ENCODE measurements at places on chromosomes 6 and 20. TPM values are rescaled to one million over a fixed set of nuclear protein-coding genes. Genes with fewer than 3 reads are reported as not detected.
A peak's percentile ranks its signal among the peaks of the same experiment; 100 is the strongest.

- H3K36me3 ChIP-seq: no peaks in the 10 kb centered on the region
- peaks cover 17% of the 10 kb centered on the region for H3K4me1 ChIP-seq
- peak; percentile 54 for DNase-seq
- peak overlapping the region; percentile 85 for H3K27ac ChIP-seq
Observed at GRCh38 chr6:160254467-160255312, 3.9 kb downstream of the SLC22A2 start.

DNA sequence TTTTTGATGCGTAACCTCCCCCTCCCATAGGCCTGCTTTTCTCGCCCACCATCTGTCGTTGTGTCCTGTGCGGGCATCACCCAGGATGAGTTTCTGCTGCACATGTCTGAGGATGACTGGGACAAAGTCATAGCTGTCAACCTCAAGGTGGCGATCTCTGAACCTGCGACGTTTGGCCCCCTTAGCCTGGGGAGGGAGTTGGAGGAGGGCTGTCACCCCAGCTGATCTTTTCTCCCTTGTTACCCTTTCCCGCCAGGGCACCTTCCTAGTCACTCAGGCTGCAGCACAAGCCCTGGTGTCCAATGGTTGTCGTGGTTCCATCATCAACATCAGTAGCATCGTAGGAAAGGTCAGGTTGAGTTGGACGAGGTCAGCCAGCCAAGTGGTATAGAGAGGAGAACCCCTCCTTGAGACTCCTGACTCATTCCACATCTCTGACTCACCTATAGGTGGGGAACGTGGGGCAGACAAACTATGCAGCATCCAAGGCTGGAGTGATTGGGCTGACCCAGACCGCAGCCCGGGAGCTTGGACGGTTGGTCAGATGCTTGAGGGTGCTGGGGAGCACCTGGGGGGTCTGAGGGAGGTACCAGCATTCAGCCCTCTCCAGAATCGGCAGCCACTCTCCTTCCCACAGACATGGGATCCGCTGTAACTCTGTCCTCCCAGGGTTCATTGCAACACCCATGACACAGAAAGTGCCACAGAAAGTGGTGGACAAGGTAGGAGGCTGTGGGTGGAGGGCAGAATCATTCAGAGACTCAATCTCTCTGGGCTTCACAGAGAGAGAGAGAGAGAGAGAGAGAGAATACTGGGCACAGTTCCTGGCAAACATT lies 954 bp downstream of the HSD17B8 start:
- peak overlapping the region; percentile 86 for H3K27ac ChIP-seq
- peaks cover 16% of the 10 kb centered on the region for H3K36me3 ChIP-seq
- peaks cover 40% of the 10 kb centered on the region for H3K4me1 ChIP-seq
- H3K4me3 ChIP-seq: peak overlapping the region; percentile 68
- H3K27me3 ChIP-seq: no peaks in the 10 kb centered on the region
- no peak for DNase-seq

- no peak overlapping the region for H3K4me3 ChIP-seq
- H3K4me1 ChIP-seq: no peaks in the 10 kb centered on the region
Observed at GRCh38 chr6:64041373-64041772, 405.8 kb downstream of the PHF3 start.

The CLIC5 gene
- total RNA-seq: 0.05 TPM

DNA sequence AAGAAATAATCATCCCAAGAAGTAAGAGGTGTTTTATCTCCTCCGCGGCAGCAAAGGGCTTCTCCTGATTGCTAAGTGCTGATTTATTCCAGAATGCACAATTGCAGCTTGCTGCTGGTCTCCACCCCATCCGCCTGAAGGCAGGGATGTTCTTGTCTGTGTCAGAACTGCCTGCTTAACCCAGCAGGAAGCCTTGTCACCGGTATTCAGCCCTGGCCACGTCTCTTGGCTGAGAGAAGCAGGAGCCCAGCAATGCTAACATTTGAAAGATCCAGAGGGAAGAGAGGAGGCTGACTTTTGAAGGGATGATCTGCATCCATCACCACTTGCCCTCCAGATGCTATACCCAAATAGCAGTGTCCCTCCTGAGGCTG lies 4.2 kb downstream of the SCML4 start:
- H3K4me3 ChIP-seq: no peak overlapping the region
- DNase-seq: no peak
- H3K36me3 ChIP-seq: no peaks in the 10 kb centered on the region
- H3K27me3 ChIP-seq: no peaks in the 10 kb centered on the region
- H3K27ac ChIP-seq: no peak overlapping the region

DNA sequence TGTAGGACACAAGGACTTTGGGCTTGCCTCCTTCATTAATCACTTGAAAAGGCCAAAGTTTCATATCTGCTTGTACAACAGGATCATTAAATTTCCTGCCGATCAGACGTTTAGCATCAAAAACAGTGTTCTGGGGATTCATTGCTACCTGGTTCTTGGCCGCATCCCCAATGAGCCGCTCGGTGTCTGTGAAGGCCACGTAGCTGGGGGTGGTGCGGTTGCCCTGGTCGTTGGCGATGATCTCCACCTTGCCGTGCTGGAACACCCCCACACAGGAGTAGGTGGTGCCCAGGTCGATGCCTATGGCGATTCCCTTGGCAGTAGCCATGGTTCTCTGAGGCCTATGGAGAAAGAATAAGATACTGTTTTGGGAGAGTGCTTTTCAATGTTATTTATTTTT lies 3.4 kb downstream of the HSPA1L start:
- no peak overlapping the region for H3K27ac ChIP-seq
- DNase-seq: no peak
- H3K27me3 ChIP-seq: no peaks in the 10 kb centered on the region
- H3K36me3 ChIP-seq: no peaks in the 10 kb centered on the region
- H3K4me3 ChIP-seq: no peak overlapping the region

DNA sequence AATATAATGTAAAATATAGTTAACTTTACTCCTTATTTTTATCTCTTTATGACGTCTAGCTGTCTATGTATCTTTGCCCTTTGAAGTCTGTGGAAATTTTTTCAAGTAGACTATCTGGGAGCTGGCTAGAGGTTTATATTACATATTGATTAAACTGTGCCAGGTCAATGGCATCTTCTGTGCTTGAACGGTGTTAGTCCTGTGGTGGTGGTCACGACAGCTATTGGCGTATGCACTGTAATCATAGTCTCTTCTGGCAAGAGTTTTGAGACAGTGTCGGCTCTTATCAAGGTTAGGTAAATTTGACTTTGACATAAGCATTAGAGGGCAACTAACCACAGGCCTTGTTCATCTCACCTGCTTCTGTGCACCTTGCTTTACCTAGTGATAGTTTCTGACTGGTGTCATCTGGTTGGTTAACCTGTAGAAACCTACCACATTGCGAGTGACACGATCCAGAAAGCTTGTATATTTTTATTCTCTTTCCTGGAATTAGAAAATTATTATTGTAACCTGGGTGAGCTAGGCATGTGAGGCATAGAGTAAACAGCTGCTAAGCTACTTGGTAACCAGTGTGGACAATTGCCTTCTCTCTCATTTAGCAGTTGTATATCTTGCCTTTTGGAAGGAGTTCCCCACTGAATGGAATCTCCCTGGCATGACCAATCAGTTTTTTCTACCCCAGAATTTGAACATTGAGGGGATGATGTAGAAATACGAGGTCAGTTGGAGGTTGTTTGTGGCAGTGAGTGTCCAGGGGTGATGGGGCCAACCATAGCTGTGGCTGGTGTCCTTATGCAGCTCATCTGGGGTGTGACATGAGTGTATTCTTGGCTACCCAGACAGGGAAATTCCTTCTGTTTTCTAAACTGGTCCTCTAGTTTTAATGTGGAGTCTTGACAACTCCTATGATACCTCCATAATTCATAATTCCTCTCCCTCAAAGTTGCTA lies 45.9 kb downstream of the SH3BGRL2 start:
- no peaks in the 10 kb centered on the region for H3K27me3 ChIP-seq
- H3K4me3 ChIP-seq: no peak overlapping the region
- peaks cover 6% of the 10 kb centered on the region for H3K36me3 ChIP-seq
- DNase-seq: no peak
- peaks cover 13% of the 10 kb centered on the region for H3K4me1 ChIP-seq

- no peak overlapping the region for H3K4me3 ChIP-seq
- H3K27ac ChIP-seq: no peak overlapping the region
- no peaks in the 10 kb centered on the region for H3K36me3 ChIP-seq
- DNase-seq: no peak
- no peaks in the 10 kb centered on the region for H3K27me3 ChIP-seq
- no peaks in the 10 kb centered on the region for H3K4me1 ChIP-seq
Observed at GRCh38 chr20:51799401-51799860, 2.9 kb downstream of the SALL4 start.

GRCh38 chr20:8423482-8423881 lies 291.4 kb downstream of the PLCB1 start:
- no peak overlapping the region for H3K27ac ChIP-seq
- DNase-seq: no peak
- H3K4me1 ChIP-seq: no peaks in the 10 kb centered on the region
- no peaks in the 10 kb centered on the region for H3K27me3 ChIP-seq
- H3K4me3 ChIP-seq: no peak overlapping the region

The OR2B6 gene
- 0.19 TPM for total RNA-seq

DNA sequence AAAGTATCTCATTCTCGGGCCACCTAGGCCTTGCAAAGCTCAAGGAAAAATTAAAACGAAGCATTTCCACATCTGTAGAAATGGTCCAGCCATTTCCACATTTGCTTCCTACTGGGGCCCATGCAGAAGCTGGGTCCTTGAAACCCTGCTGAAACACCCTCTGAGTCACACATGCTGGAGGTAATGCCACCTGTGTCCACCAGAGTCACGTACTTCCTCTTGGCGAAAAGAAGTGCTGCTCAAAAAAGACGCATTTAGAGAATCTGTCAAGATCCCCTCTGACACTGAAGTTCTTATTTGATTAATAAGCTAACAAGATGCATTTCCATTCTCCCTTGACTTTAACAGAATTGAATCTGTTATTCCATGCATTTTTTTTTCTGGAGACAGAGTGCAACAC lies 423.2 kb downstream of the PREX1 start:
- no peaks in the 10 kb centered on the region for H3K36me3 ChIP-seq
- H3K27me3 ChIP-seq: peaks cover 8% of the 10 kb centered on the region
- no peak for DNase-seq
- no peak overlapping the region for H3K4me3 ChIP-seq
- H3K4me1 ChIP-seq: no peaks in the 10 kb centered on the region

The FRS3 gene
- total RNA-seq: 0.42 TPM

DNA sequence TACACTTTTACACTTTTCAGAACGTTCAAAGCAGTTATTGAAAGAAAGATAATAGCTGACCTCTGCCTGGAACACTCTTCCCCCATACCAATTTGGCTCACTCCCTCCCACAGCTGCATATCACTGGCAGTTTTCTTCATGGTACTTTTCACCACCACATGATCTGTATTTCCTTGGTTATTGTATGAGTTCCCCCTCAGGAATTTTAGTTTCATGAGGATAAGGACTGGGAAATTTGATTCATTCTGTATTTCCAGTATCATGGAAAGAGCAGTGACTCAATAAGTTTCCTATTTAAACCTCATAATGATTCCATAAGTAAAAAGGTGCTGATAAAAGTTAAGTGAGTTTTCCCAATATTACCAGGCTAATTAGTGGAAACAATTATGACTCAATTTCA lies 16.0 kb downstream of the HTR1B start:
- no peak overlapping the region for H3K4me3 ChIP-seq
- H3K36me3 ChIP-seq: no peaks in the 10 kb centered on the region
- no peak for DNase-seq
- H3K27me3 ChIP-seq: no peaks in the 10 kb centered on the region

DNA sequence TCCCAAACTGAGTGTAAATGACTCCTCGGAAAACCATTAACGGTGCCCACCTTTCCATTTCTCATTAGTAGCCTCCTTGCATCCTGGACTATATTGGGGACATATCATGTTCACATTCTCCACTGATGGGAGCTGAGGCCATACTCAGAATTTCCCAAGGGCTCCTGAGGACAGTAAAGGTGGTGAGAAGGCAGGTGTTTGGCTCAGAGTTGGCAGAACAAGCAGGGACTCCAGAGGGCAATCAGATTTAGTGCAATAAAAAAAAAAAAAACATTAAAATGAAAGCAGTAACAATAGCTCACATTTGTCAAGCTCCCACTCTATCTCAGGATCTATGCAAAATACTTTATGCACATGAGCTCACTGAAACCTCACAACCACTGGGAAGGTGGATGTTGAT lies 401.4 kb downstream of the MAFB start:
- no peaks in the 10 kb centered on the region for H3K27me3 ChIP-seq
- no peak overlapping the region for H3K4me3 ChIP-seq
- H3K4me1 ChIP-seq: no peaks in the 10 kb centered on the region
- no peaks in the 10 kb centered on the region for H3K36me3 ChIP-seq
- no peak for DNase-seq
- H3K27ac ChIP-seq: no peak overlapping the region

The OTOR gene
- total RNA-seq: not detected

The MACROD2 gene
- total RNA-seq: 1.4 TPM

DNA sequence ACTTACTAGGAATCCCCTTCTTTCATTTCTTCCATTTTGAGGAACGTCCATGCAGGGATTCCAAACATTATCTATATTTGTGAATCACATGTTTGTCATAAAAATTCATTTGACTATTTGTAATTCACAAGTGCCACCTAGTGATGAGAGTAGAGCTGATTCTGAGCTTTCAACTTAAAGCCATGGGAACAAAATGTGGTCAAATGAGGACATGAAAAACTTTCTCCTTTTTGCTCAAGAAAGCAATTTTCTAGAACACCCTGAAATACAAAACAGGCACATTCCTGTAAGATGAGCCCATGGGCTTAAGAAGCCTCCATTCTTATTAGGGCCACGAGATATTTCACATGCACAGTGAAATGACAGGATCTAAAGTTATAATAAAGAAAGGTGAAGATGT lies 12.3 kb downstream of the MAP3K7 start:
- DNase-seq: no peak
- no peak overlapping the region for H3K4me3 ChIP-seq
- H3K27ac ChIP-seq: no peak overlapping the region
- H3K36me3 ChIP-seq: peaks cover 2% of the 10 kb centered on the region
- H3K4me1 ChIP-seq: no peaks in the 10 kb centered on the region

The PAK5 gene
- total RNA-seq: 0.17 TPM

- no peaks in the 10 kb centered on the region for H3K27me3 ChIP-seq
- peaks cover 23% of the 10 kb centered on the region for H3K4me1 ChIP-seq
- no peak for DNase-seq
- H3K36me3 ChIP-seq: no peaks in the 10 kb centered on the region
Observed at GRCh38 chr20:44398335-44398734, 42.8 kb downstream of the HNF4A start.

- no peaks in the 10 kb centered on the region for H3K36me3 ChIP-seq
- H3K27me3 ChIP-seq: no peaks in the 10 kb centered on the region
- H3K27ac ChIP-seq: no peak overlapping the region
Observed at GRCh38 chr20:55094353-55094861, 619.0 kb downstream of the DOK5 start.

GRCh38 chr20:57872816-57873409 lies 163.1 kb upstream of the PMEPA1 start:
- no peaks in the 10 kb centered on the region for H3K27me3 ChIP-seq
- H3K36me3 ChIP-seq: no peaks in the 10 kb centered on the region
- H3K4me3 ChIP-seq: no peak overlapping the region
- no peaks in the 10 kb centered on the region for H3K4me1 ChIP-seq

DNA sequence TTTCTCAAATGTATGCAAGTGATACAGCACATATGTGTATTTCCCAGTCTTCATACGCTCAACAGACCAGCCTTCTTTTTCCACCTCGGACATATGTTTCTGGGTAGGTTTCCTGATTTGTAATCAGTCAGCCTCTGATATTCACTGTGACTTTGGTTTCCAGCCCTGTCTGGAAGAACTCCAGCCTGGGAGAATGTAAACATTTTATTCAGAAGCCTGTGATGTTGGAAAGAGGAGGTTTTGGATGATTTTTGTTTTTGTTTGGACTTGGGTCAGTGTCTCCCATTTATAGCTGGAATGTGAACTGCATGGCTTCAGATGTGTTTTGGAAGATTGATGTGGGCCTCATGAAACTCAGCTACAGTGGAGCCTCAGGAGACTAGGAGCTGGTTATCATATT lies 172.2 kb upstream of the CENPW start:
- no peaks in the 10 kb centered on the region for H3K4me1 ChIP-seq
- no peaks in the 10 kb centered on the region for H3K27me3 ChIP-seq

GRCh38 chr20:11853359-11853758 lies 64.3 kb upstream of the BTBD3 start:
- no peaks in the 10 kb centered on the region for H3K4me1 ChIP-seq
- no peaks in the 10 kb centered on the region for H3K36me3 ChIP-seq
- H3K27ac ChIP-seq: no peak overlapping the region
- no peak for DNase-seq
